Mononuclear cell (primary cell): ENCODE measurements at places on chromosomes 16 and 17. TPM values are rescaled to one million over a fixed set of nuclear protein-coding genes. Genes with fewer than 3 reads are reported as not detected.

The ATP2A3 gene
- total RNA-seq, result 76.6 TPM

The MYH3 gene
- total RNA-seq, result 2.3 TPM

The ABCC11 gene
- total RNA-seq, result 0.52 TPM

The GPR139 gene
- not detected for total RNA-seq

The ZNF785 gene
- 2.6 TPM for total RNA-seq

The STX8 gene
- total RNA-seq, result 67.8 TPM

The KRTAP4-4 gene
- total RNA-seq, result not detected

The SCARF1 gene
- 4.6 TPM for total RNA-seq

The TLE7 gene
- not detected for total RNA-seq

The KIF18B gene
- 0.10 TPM for total RNA-seq

The SLFN12L gene
- 53.3 TPM for total RNA-seq

The PRSS21 gene
- total RNA-seq, result not detected

The CSH2 gene
- 0.10 TPM for total RNA-seq

The ZNF276 gene
- total RNA-seq, result 48.9 TPM

The BEAN1 gene
- not detected for total RNA-seq

The KRT27 gene
- not detected for total RNA-seq

The TLCD2 gene
- total RNA-seq, result under 0.01 TPM

The SCIMP gene
- total RNA-seq, result 5.5 TPM

The PRDM7 gene
- total RNA-seq, result not detected

The FASN gene
- 21.8 TPM for total RNA-seq

The TBC1D3C gene
- total RNA-seq, result not detected

The CDRT15 gene
- total RNA-seq, result not detected

The KRTAP1-1 gene
- not detected for total RNA-seq

The C17orf78 gene
- not detected for total RNA-seq

The NDE1 gene
- total RNA-seq, result 87.3 TPM

The CMTM1 gene
- total RNA-seq, result 0.21 TPM

The CLEC10A gene
- total RNA-seq, result 8.6 TPM

The OR3A3 gene
- total RNA-seq, result not detected

The TNFRSF17 gene
- total RNA-seq, result 0.21 TPM

The EME1 gene
- total RNA-seq, result 0.52 TPM

The GAS2L2 gene
- total RNA-seq, result under 0.01 TPM

The WNT9B gene
- total RNA-seq, result not detected

The ABCA9 gene
- 0.42 TPM for total RNA-seq

The TRIM47 gene
- 0.63 TPM for total RNA-seq

The CEP112 gene
- 3.3 TPM for total RNA-seq

The C17orf67 gene
- 1.5 TPM for total RNA-seq

The CFAP97D1 gene
- not detected for total RNA-seq

The NOTUM gene
- not detected for total RNA-seq

The TPSB2 gene
- total RNA-seq, result not detected

The CTDNEP1 gene
- total RNA-seq, result 38.8 TPM

The ZNF469 gene
- total RNA-seq, result 0.94 TPM

The PMP22 gene
- 2.0 TPM for total RNA-seq

The EVI2A gene
- 156 TPM for total RNA-seq

The CCL18 gene
- total RNA-seq, result 0.31 TPM

The UMOD gene
- not detected for total RNA-seq

The WNK4 gene
- total RNA-seq, result 0.10 TPM

The SLC52A1 gene
- total RNA-seq, result not detected

The MYH2 gene
- not detected for total RNA-seq

The DOC2B gene
- 0.10 TPM for total RNA-seq

The NEUROD2 gene
- under 0.01 TPM for total RNA-seq

The NME3 gene
- total RNA-seq, result 17.6 TPM

The RNU2-1 gene
- total RNA-seq, result not detected

The KRTAP3-2 gene
- not detected for total RNA-seq

The ZC3H7A gene
- total RNA-seq, result 107 TPM

The CDRT15L2 gene
- not detected for total RNA-seq

The PYY gene
- total RNA-seq, result not detected

The TIMP2 gene
- total RNA-seq, result 19.9 TPM

The TEX14 gene
- 0.31 TPM for total RNA-seq
